ENCODE measurements at places on chromosomes 12 and 14. TPM values are rescaled to one million over a fixed set of nuclear protein-coding genes. Genes with fewer than 3 reads are reported as not detected.

- no peak for DNase-seq
Observed at GRCh38 chr12:89883630-89884389, 175.2 kb upstream of the ATP2B1 start.

- no peak for DNase-seq
Observed at GRCh38 chr12:55946553-55946952, 15.6 kb downstream of the DGKA start.

DNA sequence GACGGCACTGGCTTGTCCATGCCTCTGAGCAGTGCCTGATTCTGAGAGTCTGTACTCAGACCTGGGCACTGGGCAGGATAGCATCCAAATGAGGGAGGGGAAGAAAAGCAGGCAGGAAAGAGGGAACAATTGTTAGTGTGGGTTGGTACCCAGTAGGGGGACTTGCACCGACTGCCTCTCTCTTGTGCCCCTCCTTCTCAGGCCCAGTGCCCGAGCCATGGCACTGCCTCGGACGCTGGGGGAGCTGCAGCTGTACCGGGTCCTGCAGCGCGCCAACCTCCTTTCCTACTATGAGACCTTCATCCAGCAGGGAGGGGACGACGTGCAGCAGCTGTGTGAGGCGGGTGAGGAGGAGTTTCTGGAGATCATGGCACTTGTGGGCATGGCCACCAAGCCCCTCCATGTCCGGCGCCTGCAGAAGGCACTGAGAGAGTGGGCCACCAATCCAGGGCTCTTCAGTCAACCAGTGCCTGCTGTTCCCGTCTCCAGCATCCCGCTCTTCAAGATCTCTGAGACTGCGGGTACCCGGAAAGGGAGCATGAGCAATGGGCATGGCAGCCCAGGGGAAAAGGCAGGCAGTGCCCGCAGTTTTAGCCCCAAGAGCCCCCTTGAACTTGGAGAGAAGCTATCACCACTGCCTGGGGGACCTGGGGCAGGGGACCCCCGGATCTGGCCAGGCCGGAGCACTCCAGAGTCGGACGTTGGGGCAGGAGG, 2.2 kb downstream of the NAB2 start:
- no peak for DNase-seq

DNA sequence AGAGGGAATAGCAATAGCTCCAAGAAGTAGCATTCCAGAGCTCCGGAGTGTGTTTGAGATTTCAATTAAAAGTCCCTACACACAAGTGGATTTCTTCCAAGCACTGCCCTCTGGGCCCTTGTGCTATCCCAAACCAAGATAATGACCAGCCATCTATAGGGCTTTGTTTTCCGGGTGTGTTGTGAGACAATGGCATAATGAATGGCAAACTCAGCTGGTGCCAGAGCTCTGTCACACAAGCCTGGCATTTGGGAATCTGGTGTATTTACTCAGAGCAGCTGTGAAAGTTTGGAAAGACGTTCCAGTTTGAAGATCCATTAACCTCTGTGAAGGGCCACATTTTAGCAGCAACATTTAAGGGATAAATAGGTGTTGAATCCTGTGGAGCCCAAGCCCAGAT, 61.2 kb upstream of the TMTC2 start:
- no peak for DNase-seq

DNA sequence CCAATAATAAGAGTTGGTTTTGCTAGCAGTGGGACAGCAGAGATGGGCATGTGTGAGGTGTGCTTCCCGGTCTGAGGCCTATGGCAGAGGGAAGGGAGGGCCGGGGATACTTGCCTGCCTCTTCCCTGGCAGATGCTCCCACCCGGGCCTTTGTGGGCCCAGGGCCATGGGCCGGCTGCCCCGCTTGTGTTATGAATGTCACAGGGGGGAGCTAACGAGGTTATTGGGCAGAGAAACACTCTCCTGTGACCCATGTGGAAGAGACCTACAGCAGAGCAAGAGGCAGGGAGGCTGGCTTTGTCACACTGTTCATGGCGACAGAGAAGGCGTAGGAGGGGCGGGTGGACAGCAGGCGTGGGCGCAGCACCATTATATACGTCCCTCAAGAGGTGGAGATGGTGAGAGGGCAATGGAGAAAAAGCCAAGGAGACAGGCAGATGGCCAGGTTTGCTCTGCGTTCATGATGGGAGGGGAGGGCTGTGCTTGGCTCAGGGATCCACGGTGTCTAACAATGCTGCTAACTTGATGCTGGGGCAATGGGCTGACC, 13.3 kb downstream of the CCND2 start:
- DNase-seq: no peak

- peak; percentile 50 for DNase-seq
Observed at GRCh38 chr12:92928421-92928961, 604 bp downstream of the EEA1 start.

- no peak for DNase-seq
Observed at GRCh38 chr12:42862055-42862454, 272.5 kb upstream of the PRICKLE1 start.

DNA sequence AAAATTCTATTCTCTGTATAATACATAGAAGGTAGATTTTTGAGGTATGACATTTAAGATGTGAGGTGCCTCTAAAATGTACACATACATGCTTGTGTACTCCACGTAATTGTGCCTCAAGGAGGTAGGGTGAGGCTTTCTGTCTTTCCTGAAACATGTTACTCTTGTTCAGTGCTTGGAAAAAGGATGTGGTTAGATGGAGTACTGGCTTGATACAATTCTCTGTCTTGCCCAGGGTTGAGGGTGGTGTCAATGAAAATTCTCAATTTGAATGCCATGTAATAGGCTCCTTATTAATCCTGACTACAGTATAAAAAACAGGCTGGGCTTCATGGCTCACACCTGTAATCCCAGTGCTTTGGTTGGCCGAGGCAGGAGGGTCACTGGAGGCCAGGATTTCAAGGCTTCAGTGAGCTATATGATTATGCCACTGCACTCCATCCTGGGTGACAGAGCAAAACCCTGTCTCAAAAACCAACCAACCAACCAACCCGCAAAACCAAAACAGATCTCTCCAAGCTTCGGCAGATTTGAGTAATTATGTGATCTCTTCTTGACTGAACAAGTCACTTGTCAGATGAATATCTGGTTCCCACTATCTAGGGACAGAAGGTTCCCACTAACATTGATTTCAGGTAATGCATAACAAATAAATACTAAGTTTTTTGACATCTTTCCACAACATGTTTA, 41.6 kb downstream of the RCOR1 start:
- no peak for DNase-seq

- no peak for DNase-seq
Observed at GRCh38 chr12:90037740-90038139, 329.1 kb upstream of the ATP2B1 start.

- DNase-seq: no peak
Observed at GRCh38 chr12:88431246-88431645, 149.0 kb downstream of the KITLG start.

GRCh38 chr14:35814371-35815005, 5.4 kb upstream of the RALGAPA1 start:
- no peak for DNase-seq

KRT5 gene
- not detected for total RNA-seq

PCED1B gene
- 0.55 TPM for total RNA-seq

PLBD1 gene
- 29.1 TPM for total RNA-seq

BICDL1 gene
- total RNA-seq: 0.08 TPM

Data from left ventricle myocardium inferior (tissue), 1 donor.